PC-9 (cell line): ENCODE measurements at places on chromosomes 12 and 14. TPM values are rescaled to one million over a fixed set of nuclear protein-coding genes. Genes with fewer than 3 reads are reported as not detected.

GRCh38 chr12:67299926-67300325 lies 30.8 kb downstream of the CAND1 start:
- no peaks in the 10 kb centered on the region for H3K4me1 ChIP-seq
- H3K27ac ChIP-seq, result no peak overlapping the region
- peaks cover 48% of the 10 kb centered on the region for H3K36me3 ChIP-seq
- no peaks in the 10 kb centered on the region for H3K27me3 ChIP-seq
- no peak overlapping the region for H3K4me3 ChIP-seq

GRCh38 chr14:92729634-92730358 lies 18.6 kb downstream of the LGMN start:
- DNase-seq, result no peak
- H3K27me3 ChIP-seq, result no peaks in the 10 kb centered on the region
- peaks cover 15% of the 10 kb centered on the region for H3K36me3 ChIP-seq
- H3K4me1 ChIP-seq, result peaks cover 54% of the 10 kb centered on the region

- H3K27ac ChIP-seq, result no peak overlapping the region
- H3K4me1 ChIP-seq, result 0 out of 2 replicates have a peak, but pooled peaks cover 3% of the 10 kb centered on the region
- DNase-seq, result no peak
- H3K27me3 ChIP-seq, result no peaks in the 10 kb centered on the region
These were observed 16.2 kb upstream of the NOP2 start for GRCh38 chr12:6584293-6584692.

GRCh38 chr12:58470266-58471010 lies 449.9 kb downstream of the LRIG3 start:
- no peak overlapping the region for H3K4me3 ChIP-seq
- no peaks in the 10 kb centered on the region for H3K4me1 ChIP-seq
- no peaks in the 10 kb centered on the region for H3K27me3 ChIP-seq
- no peak for DNase-seq
- no peak overlapping the region for H3K27ac ChIP-seq
- no peaks in the 10 kb centered on the region for H3K36me3 ChIP-seq

DNA sequence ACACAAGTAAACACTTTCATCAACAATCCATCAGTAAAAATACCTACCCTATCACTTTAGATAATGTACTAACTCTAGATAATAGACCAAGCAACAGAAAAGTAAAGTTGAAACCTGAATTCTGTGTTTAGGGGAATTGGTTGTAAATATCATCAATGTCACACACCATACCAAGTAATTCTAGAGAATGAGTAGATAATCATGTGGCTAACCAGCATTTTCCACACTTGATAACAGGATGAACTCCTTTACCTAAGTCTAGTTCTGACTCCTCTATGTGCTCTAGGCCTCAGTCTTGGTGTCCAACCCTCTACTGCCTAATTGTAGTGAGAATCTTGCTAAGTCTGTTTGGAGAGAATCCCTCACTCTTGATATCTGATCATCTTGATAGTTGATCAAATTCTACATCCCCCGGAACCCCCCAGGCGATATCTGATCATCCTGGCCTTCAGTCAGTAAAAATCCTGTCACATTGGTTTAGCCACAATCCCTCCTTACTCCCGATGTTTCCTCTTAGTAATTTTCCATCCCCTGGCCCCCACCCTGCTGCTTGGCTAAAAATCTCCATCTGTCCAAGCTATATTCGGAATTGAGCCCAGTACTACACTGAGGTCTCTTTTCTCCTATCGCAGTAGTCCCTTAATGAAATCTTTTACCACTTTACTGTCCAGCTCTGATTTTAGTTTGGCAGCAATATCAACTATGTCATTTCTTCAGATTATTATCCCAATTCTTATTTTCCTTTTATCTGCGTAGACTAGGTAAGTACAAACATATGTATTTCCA lies 3.4 kb upstream of the SLCO1A2 start:
- no peak overlapping the region for H3K27ac ChIP-seq
- H3K4me3 ChIP-seq, result no peak overlapping the region
- H3K27me3 ChIP-seq, result no peaks in the 10 kb centered on the region
- no peaks in the 10 kb centered on the region for H3K4me1 ChIP-seq
- DNase-seq, result no peak
- H3K36me3 ChIP-seq, result no peaks in the 10 kb centered on the region

DNA sequence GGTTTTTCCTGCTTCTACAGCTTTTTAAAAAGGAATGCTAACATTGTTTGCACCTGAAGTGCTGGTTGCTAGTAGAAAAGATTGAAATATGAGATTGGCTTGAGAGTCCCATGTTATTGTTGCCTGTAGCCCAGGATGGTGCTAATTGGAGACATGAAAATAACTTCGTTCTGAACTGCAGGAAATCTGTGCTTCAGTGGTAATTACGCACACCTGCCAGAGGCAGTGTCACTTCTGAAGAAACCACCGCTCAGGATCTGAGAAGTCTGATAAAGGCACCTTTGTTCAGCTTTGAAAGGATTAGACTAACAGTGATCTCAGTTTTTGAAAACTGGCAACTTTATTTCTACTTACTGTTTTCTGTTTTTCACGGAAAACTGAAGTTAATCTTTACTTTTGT lies 15.5 kb upstream of the ATP6V0A2 start:
- H3K4me1 ChIP-seq, result peaks cover 11% of the 10 kb centered on the region
- DNase-seq, result peak; percentile 68
- H3K4me3 ChIP-seq, result no peak overlapping the region
- peak overlapping the region; percentile 67 for H3K27ac ChIP-seq
- H3K36me3 ChIP-seq, result no peaks in the 10 kb centered on the region

DNA sequence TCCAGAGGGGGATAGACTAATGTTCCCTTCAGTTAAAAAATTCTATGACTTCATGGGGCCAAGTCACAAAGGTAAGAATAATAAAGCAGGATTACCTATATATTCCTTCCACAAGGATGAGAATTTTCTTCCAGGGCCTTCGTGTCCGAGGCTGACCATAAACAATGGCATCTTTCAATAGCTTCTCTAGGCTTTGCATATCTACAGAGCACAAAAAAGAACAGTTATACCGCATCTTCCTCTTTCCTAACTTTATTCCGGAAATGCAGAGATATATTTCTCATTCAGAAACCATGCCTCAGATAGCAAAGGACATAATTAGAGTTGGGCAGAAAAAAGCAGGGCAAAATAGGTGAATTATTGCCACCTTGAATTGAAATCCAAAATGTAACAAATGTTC lies 58.3 kb upstream of the ISM2 start:
- no peak for DNase-seq
- peaks cover 22% of the 10 kb centered on the region; the same call in 1 of the 2 replicates for H3K36me3 ChIP-seq
- H3K4me1 ChIP-seq, result no peaks in the 10 kb centered on the region

The KERA gene
- total RNA-seq, result not detected in 2 replicates

The CIROP gene
- total RNA-seq, result not detected in 2 replicates
